ENCODE measurements at places on chromosomes 11 and 22.

- DNase-seq = no peak
Measured at GRCh38 chr22:29251981-29252911, 15.5 kb downstream of the RHBDD3 start.

GRCh38 chr22:31830721-31831070, 76.9 kb downstream of the DEPDC5 start:
- DNase-seq = no peak

- DNase-seq = no peak
Measured at GRCh38 chr11:6418557-6419008, 311 bp downstream of the APBB1 start.

- DNase-seq = no peak
Measured at GRCh38 chr11:45470151-45470793, 184.1 kb upstream of the SYT13 start.

- DNase-seq = no peak
Measured at GRCh38 chr11:134660416-134660815, 248.4 kb upstream of the B3GAT1 start.

GRCh38 chr11:2271327-2272227, 1.2 kb upstream of the ASCL2 start:
- DNase-seq = no peak

GRCh38 chr22:36274531-36274930, 21.6 kb downstream of the APOL1 start:
- no peak for DNase-seq

GRCh38 chr11:121132211-121132976, 31.4 kb downstream of the TECTA start:
- DNase-seq = no peak

DNA sequence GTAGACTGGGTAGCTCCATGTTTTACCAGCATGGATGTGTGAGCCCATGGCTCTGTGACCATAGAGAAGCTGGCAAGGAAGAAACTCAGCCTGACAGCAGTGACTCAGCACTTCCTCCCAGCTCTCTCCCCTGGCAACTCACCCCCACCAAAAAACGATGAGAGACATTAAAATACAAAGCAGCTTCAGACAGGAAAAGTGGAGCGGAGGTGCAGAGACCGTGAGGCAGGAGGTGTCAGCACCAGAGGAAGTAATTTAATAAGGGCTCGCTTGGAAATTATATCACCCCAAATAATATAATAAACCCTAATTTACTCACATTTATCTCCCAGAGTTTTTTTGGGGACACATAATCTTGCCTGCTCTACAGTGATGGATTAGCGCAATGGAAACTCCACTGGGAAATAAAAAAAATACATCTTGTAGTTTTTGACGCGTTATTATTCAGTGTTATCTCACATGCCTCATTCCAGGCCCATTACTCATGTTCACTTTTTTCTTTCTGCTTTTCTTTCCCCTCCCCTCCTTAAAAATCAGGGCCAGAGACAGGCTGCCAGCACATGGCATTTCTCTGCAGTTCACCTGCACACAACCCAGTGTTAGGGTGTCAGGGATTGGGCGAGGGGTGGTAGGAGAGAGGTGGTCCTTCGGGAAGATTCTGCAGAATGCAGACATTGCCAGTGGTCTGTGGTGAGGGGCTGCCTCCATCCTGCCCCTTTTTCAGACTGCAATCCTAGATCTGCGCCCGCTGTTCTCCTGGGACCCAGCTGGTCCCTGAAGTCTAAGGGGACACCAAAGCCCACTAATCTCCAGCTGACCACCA, 170.8 kb downstream of the BUD13 start:
- DNase-seq = no peak

- DNase-seq = no peak
Measured at GRCh38 chr22:43431808-43432554, 20.2 kb downstream of the MPPED1 start.

- peak; percentile 51 for DNase-seq
Measured at GRCh38 chr11:60899046-60899936, 7.1 kb downstream of the PRPF19 start.

GRCh38 chr11:134070342-134070845, 1.5 kb downstream of the JAM3 start:
- no peak for DNase-seq

GRCh38 chr22:28741200-28741784, 328 bp downstream of the CHEK2 start:
- DNase-seq = no peak

DNA sequence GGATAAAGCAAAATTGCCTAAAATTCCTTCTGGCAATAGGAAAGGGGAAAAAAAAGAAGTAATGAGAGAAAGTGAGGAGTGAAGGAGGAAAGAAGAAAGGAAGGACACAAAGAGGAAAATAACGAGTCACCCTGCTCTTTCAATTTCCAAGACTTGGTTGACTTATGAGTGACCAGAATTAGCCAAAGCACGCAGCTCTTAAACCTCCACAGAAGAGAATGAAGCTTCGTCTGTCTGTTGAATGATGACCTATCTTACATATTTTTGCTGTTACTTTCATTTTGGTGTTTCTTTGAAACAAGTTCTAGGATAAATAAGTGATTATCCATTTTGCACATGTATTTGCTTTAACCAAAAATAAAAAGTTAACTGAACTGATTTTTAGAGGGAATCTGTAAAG, 728 bp downstream of the MMP27 start:
- DNase-seq = no peak

- DNase-seq = no peak
Measured at GRCh38 chr22:42814215-42814614, 42.9 kb downstream of the ARFGAP3 start.
